Stimulated activated CD8-positive, alpha-beta memory T cell treated with anti-CD3 and anti-CD28 coated beads, Interleukin-15, amount 100 ng/mL, for 4 hours (primary cell): ENCODE measurements at places on chromosomes 2 and 18.

GRCh38 chr2:175439416-175439815 is 257.9 kb upstream of the ATP5MC3 start:
- DNase-seq = no peak

DNA sequence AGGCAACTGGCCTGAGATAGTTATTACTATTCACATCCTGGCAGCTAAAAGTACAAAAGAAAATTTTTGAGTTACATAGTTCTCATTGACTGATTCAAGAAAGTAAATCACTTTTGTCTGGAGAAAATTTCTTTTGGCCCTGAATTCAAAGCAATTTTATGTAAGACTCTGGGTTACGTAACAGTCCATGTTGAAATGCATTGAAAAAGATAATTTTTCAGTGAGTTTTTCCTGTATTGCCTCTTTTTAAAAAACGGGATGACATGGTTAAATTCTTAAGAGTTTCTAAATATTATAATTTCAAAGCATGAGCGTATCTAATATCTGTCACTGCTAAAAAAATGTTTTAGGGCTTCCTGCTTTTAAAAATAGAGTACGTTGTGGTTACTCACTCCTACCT is 72.7 kb downstream of the ANKRD12 start:
- no peak for DNase-seq

DNA sequence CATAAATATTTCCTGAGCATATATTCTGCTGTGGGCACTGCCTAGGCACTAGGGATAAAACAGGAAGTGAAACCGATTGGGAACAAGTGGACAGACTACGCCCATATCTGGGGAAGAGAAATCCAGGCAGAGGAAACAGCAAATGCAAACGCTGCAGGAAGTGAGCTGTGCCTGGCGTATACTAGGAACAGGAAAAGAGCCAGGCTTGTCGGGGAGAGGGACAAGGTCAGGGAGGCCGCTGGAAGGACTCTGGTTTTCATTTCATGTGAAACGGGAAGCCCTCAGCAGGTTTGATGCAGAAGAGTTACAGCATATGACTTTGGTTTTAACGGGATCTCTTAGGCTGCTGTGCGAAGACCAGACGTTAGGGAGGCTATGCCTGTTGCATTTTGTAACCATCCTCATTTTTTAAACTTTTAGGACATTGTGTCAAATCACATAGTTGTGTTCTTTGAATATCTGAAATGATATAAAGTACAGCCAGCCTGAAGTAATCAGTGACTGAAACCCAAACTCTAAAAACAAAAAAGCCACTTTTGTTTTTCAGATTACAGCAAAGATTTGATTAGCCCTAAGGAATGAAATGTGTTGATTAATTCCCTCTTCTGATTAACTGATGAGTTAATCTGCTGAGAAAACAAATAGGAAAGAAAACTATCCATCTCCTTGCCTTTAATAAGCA is 110.2 kb upstream of the PIEZO2 start:
- DNase-seq = no peak

- no peak for DNase-seq
These were observed 289.7 kb downstream of the EPHA4 start for GRCh38 chr2:221282386-221282785.

- no peak for DNase-seq
These were observed 43.0 kb upstream of the RAB6C start for GRCh38 chr2:129936334-129936934.
